ENCODE measurements at places on chromosomes 13 and 19. TPM values are rescaled to one million over a fixed set of nuclear protein-coding genes. Genes with fewer than 3 reads are reported as not detected.

GRCh38 chr13:76724421-76724820 is 161.8 kb downstream of the KCTD12 start:
- no peak for DNase-seq

- DNase-seq = no peak
Observed at GRCh38 chr19:41926028-41926762, 2.1 kb downstream of the ERFL start.

DNA sequence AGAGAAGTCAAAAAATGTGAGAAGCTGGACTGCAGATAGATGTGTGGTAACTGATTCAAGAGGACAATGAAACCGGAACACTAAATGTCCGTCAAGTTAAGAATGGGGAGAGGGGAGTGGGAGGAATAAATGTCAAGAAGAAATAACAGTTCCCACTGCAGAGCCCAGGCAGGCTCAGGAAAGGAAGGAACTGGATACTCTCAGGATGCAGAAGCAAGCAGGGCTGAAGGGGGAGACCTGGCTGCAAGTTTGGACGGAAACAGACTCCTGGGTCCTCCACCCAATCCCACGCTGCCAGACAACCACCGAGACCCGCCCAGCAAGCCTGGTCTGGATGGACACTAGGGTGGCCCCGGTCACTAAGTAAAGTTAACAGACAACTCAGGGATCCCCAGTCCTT is 18.1 kb downstream of the TUBGCP3 start:
- no peak for DNase-seq

DNA sequence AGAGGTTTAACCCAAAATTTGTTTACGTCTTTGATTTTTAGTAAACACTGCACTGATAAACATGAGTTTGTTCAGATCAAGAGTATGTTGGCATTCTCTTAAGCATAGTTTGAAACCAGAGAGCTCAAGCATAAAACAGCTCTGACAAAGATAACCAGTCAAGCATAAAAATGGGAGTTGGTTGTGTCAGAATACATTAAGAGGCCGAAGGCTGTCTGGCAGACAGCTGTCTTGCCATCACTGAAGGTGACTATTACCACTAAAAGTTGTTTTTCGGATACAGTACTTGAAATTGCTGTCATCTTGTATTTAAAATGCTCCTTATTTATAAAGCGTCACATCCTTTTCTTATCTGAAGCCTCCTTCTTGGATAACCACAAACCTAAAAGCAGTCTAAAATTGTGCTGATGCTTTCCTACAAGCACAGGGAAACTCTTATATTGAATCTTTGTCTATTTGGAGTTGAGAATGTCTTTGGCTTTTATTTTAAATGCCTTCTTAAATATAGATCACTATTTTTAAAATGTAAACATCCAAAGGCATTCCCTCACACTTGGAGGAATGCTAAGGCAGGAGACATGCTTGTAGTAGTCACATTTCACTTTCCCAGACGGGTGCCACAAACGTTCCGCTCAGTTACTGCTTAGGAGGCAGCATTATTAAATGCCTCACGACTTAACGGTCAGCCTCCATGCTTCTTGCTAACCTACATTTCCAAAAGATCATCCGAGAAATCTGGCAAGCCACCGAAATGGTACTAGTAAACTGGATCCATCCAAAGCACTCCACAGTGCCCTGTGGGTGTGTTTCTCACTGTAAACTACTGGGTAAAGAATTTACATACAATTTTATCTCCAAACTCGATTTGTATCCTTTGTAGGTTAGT is 1.5 kb downstream of the SMAD9 start:
- no peak for DNase-seq

DNA sequence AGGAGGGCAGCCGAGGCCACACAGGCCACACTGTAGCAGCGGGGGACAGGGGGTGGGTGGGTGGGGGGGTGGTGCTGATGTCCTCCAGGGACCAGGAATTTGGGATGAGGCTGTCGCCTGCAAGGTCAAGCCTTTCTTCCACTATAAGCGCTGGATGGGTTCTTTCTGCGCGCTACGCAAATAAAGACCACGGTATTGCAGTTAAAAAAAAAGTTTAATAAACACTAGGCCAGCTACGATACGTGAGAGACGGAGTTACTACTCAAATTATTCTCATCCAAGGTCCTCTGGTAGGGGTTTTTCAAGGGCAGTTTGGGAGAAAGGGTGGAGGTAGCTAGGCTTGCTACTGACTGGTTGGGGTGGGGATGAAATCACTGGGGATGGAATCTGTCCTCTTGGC is 508 bp upstream of the ZNF44 start:
- DNase-seq = no peak

DNA sequence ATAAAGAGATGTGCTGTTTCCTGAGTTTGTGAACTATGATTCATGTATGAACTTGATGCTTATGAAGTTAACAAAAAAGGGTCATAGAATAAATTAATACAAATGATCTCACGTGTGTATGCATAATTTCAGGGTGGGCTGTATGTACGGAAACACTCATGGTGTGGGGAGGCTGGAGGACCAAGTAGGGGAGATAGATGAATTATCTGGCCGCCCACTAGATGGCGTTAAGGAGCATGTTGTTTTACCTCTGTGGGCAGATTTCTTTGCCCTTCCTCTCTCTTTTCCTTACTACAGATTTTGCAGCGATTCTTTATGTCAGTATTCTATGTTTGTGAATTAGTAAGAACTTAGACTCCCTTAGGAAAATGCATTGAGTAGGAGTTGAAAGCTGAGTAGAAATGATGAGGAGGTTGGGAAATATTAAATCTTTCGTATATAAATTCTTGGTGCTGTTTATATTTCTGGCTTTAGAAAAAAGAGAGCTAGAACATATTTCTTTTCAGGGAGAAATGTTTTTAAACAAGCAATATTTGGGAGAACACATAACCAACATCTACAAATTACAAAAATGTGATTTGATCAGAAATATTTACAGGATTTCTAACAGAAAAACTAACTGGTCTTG is 47.4 kb upstream of the TMTC4 start:
- DNase-seq = peak; percentile 18

DNA sequence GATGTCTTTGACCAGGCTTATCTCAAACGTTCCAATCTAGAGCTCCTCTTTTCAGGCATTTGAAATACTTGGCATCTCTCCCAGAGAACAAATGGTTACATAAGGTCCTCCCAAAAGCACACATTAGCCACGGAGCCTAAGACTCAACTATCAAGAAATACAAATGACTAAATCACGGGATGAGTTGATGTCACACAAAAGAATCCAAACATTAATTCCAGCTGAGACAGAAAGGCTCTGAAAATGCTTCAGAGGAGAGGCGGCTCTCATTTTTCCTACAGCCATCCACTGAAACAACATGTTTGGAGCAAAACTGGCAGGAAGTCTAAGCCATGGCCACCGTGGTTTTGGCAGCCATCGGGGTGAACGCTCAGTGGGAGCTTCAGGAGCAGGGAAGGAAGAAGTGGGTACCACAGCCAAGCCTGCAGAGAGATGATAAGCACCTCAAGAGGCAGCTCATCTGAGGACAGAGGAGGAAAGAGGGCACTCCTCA is 122.5 kb downstream of the STK24 start:
- DNase-seq = peak; percentile 76

Gene CEACAM20
- not detected for total RNA-seq

Gene SIAH3
- total RNA-seq = not detected

Gene TYROBP
- total RNA-seq = not detected

Gene SYT5
- not detected for total RNA-seq
